Hematopoietic multipotent progenitor cell treated with erythropoietin and hydrocortisone succinate and interleukin-3 and kit ligand, for 4 days (in vitro differentiated cells): ENCODE measurements at places on chromosomes 3 and 15.
A peak's percentile ranks its signal among the peaks of the same experiment; 100 is the strongest.

- no peak for DNase-seq
Measured at GRCh38 chr3:123605789-123606234, 21.0 kb upstream of the HACD2 start.

DNA sequence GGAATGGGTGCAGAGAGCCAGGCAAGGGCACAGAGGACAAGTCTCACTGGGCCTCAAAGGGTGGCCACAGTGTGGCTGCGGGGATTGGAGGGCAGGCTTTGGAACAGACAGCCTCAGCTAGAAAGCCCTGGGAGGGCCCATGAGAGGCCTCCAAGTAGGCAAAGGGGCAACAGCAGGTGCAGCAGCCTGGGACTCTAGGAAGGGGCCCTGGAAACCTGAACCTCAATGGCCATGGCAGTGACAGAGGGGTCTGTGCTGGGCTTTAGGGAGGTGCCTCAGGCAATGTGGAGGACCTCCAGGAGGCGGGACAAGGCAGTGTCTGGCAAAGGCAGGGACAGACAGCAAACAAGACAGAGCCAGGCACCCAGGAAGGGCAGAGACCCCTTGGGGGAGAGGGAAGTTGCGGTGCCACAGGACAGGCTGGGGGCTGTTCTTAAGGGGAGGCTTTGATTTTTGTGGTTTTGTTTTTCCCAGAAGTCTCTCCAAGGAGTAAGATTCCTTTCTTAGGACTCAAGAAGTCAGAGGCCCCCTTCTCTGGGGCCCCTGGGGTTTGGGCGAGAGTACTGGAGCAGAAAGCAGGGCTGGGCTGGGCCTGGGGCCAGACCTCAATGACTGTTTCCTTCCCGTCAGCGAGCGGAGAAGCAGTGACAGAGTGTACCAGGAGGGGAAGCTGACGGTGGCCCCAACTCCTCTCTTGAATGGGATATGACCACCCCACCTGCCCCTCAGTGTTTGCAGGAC, 9.7 kb downstream of the STOML1 start:
- DNase-seq: peak; percentile 91

DNA sequence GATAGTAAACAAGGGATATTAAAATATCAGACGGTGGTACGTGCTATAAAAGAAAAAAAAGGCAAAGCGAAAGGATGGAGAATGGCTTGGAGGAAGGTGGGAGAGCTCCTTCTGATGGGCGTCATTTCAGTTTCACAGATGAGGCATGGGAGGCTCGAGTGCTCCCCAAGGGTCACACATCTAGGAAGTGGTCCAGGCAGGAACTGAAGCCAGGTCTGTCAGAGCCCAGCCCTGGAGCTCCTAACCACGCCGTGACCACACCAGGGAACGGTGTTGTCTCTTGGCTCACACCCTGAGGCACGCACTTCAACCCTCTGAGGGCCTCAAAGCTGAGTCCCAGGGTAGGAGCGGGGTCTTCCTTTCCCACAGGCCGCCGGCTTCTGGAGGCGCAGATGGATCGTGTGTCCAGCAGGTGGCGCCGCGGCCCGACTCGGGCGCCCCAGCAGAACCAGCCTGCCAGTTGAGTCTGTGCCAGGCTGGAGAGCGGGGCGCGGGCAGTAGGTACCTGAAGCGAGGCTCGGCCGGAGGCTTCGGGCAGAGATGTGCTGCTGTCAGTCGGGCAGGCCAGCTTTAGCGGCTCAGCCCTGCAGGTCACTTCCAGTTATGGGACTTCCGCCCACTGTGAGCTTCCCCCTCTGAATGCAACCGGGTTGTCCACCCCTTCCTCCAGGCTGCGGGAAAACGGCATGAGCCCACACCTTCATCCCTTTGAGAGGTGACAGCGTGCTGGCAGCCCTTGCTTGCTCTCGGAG, 68.1 kb downstream of the SLC6A1 start:
- DNase-seq: peak; percentile 66

- DNase-seq: no peak
Measured at GRCh38 chr3:45914362-45915058, 28.2 kb downstream of the CCR9 start.

DNA sequence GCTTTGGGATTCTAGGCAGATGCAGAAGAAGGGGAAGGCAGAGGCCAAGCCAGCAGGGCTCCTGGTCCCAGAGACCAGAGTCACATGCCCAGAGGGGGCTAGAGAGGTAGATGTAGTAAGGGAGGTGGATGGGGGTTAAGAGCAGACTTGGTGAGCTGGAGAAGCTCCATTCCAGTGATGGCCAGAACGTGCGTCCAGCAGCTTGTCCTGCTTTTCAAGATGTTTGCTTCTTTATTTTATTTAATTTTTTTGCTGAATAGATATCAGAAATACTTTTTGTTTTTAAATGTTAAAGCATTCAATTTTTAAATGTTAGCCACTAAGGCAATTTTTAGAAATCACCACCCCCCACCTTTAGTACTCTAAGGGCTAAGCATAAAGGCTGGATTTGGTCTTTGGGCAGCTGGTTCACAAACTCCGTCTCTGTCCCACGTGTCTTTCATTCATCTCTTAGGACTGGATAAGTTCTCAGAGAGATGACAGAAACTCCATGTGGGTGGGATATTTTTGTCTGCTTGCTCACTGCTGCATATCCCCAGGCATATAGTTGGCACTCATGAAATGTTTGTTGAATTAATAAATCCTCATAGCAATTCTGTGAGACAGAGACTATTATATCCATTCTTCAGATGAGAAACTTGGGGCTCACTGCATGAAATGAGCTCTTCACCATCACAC, 6.7 kb downstream of the COLQ start:
- DNase-seq: no peak

- DNase-seq: no peak
Measured at GRCh38 chr3:4908433-4909156, 70.6 kb upstream of the BHLHE40 start.

GRCh38 chr3:27302891-27303290, 66.3 kb downstream of the NEK10 start:
- no peak for DNase-seq

DNA sequence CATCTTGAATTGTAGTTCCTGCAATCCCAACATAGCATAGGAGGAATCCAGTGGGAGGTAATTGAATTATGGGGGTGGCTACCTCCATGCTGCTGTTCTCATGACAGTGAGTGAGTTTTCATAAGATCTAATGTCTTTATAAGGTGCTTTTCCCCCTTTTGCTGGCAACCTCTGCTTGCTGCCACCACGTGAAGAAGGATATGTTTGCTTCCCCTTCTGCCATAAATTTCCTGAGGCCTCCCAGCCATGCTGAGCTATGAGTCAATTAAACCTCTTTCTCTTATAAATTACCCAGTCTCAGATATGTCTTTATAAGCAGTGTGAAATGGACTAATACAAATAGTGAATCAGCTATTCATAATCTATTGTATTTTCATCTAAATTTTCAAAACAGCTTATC, 537.3 kb downstream of the EPHA3 start:
- DNase-seq: no peak

DNA sequence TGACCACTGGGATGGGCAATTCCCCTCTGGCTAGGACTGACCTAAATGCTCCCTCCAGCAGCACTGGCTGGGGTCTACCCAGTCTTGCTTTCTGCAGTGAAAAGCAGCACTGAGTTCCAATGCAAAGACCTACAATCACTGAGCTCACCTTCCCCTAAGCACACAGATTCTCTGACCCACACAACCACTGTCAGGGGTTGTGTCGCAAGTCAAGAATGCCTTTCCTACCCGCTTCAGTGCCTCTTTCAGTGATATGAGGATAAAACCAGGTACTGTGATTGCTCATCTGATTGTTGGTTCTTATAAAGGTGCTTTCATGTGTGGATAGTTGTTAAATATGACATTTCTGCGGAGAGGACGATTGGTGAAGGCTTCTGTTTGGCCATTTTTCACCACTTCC, 345.6 kb downstream of the GAP43 start:
- no peak for DNase-seq

DNA sequence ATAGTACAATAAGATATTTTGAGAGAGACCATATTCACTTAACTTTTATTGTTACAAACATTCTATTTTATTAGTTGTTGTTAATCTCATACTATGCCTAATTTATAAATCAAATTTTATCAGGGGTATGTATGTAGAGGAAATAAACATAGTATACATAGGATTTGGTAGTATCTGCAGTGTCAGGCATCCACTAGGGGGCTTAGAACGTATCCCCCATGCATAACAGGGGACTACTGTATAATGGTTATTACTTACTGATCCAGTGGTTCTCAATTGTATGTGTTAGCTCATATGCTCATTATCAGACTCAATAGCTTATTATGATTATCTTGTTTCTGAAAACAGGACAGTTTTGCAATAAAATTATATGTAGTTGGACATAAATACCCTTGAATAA, 27.6 kb downstream of the CMC1 start:
- peak; percentile 39 for DNase-seq

- DNase-seq: no peak
Measured at GRCh38 chr3:72739531-72740466, 108.4 kb downstream of the SHQ1 start.

GRCh38 chr3:149736175-149736952, 15.9 kb downstream of the COMMD2 start:
- no peak for DNase-seq

DNA sequence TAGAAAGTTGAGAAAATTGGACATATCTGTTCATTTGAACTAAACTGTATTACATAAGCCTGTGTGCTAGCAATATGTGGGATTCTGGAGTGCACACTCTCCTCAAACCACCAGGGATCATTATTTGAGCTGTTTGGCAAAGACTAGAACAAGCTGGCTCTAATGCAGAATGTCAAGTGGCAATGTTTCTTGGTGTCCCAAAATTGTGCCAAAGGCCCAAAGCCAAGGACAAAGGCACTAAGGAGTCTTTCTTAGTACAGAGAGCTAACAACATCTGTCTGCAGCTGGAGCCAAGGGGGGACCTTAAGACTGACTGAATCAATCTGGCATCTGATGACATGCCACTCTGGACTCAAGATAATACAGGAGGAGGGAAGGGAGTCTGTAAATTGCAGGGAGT, 76.7 kb upstream of the STRIT1 start:
- no peak for DNase-seq

DNA sequence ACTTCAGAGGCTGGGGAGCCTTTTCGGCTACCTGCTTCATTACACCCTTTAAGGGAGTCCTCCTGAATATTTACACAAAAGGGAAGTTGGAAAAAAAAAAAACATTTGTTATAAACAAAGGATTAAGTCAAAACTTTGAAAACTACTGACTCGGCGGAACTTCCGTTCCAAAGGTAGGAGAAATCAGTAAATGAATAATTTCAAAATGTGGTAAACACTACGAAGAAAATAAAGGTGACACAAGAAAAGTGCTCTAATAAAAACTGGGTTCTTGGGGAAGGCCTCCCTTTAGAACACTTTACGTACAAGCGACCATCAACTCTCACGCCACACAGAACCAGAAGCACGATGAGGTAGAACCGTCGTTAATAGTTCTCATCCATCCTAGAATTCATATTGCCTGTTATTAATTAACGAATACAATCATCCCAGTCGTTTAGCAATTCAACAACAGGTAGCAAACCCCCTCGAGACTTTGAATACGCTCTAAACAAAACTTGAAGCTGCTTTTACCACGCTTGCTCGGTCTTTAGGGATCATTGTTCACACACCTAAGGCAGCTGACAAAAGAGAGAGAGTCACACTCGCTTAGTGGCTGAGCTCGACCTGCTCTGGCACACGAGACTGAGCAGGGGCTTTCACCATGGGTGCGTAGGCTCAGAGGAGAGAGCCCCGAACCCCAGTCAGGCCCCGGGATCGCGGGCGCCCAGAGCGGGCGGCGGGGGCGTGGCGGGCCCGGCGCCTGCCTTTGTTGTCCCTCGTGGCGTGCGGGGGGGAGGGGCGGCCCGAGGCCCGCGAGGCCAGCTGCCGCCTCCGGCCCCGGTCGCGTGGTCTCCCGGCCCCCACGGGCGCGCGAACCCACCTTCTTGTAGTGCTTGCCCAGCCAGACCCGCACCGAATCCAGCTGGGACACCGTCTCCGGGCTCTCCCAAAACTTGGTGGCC, 680 bp downstream of the SMARCC1 start:
- DNase-seq: peak; percentile 77

DNA sequence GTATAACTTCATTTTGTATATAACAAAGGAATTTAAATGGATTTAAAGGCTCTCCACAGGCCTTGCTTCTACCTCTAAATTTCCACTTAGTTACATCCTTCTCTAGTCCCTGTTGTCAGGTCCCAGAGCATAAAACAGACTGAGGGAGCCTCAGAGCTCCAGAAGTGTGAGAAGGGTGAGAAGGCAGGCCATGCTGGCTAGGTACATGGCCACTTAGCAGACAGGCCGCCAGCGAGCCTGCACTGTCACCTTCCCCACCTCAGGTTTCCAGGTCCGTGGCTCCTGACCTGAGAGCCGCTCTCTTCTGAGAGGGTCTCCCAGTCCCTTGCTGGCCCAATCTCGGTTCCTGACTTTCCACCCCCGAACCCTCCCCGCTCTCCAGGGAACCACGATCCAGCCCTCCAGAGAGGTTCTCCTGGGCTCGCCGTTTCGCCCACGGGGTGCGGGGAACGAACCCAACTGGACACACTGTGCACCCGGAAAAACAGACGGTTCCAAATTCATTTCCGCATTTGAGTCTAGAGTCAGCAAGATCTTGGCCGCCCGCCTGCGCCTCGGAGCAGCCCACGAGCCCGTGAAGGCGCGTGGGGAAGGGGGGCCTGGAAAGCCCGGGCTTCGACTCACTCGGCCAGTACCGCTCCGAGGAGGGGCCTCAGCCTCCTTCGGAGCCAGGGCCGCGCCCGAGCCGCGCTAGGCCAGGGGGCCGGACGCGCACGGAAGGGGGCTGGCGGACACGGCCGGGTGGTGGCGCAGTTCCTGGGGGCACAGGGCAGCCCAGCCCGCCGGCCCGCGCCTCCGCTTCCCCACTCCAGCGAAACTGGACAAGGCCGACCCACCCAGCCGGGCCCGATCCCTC, 16.7 kb upstream of the SOX2 start:
- no peak for DNase-seq

DNA sequence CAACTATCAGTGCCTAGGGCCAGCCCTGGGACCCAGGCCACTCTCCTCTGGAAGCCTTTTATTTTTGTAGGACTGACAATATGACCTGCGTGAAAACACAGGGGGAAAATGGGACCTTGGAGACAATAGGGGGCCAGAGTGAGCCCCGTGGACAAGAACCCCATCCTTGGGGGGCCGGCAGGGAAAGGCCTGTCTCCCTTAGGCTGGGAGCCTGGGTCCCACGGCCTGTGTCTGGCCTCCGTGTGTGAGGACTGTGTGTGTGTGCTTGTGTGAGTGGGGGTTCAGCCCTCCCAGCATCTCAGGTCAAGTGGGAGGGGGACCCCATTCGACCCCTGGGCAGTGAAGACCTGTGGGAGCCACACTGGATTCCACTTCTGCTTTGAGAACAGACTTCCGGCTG, 53.3 kb downstream of the EXOG start:
- no peak for DNase-seq

DNA sequence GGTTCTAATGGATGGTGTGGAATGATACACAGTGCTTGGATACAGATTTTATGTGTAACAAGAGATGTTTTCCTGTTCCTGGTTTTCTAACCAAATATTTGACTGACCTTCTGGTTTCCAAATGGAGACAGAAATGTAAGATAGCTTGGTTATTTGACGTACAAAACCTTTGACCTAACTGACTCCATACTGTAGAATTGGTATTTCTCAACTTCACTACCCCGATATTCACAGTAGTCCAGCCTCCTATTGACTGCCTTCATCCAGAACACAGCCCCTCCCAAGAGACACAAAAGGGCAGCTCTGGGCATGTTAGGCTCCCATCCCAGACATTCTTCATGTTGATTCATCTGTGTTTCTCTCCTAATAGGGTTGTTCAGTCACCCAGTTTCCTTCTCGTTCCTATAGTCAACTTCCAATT, 33.4 kb downstream of the MYO1E start:
- no peak for DNase-seq

GRCh38 chr3:180626844-180627243, 24.9 kb downstream of the TTC14 start:
- DNase-seq: no peak

GRCh38 chr3:19596408-19596807, 337.6 kb downstream of the EFHB start:
- DNase-seq: no peak
